ENCODE measurements at places on chromosomes 7 and 10. TPM values are rescaled to one million over a fixed set of nuclear protein-coding genes. Genes with fewer than 3 reads are reported as not detected.
A peak's percentile ranks its signal among the peaks of the same experiment; 100 is the strongest.

DNA sequence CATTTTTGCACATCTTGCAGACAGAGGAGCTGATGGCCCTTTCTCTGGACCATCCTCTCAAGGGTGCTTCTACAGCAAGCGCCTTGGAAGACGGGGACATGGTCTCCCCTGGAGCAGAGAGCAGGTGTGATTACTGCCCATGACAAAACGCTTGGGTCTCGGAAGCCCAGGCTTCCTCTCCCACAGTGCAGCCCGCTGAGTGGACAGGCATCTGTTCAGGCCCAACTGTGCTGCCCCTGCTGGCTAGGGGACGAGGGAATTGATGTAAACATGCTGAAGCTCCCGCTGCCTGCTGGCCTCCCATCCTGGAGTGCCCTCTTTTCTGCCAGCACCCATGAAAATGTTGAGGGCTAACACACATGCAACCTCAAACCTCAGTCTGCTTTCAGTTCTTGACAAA is 14.3 kb downstream of the IL15RA start:
- DNase-seq: no peak

GRCh38 chr7:150835702-150836280 is 16.5 kb upstream of the AOC1 start:
- no peak for DNase-seq

GRCh38 chr10:52409928-52410327 is 95.8 kb downstream of the DKK1 start:
- no peak for DNase-seq

GRCh38 chr7:123961771-123962170 is 36.7 kb downstream of the SPAM1 start:
- DNase-seq: no peak

- DNase-seq: no peak
These were observed 95.7 kb downstream of the WDFY4 start for GRCh38 chr10:48780341-48780740.

DNA sequence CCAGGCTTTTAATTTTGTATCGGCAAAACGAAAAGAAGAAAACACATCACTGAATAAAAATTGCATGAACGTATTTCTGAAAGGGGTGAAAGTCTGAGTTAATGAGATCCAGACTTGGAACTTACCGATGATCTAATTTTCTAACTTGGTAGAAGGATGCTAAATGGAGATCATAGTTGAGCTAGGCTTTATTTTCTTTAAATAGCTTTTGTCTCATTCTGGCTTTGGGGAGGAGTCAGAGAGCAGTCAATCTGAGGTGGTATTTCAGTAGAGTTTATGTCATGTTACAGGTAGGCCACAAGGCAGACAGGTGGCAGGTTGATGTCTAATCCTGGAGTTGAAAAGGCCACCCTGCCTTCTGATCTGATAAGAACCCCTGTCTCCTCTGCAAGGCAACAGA is 161.9 kb downstream of the KIAA1217 start:
- no peak for DNase-seq

Gene AS3MT
- 6.6 TPM for polyA plus RNA-seq

Gene C10orf62
- not detected for polyA plus RNA-seq

- DNase-seq: no peak
These were observed 9.1 kb upstream of the CSGALNACT2 start for GRCh38 chr10:43128958-43129706.

Gene RASSF4
- polyA plus RNA-seq: 70.7 TPM

DNA sequence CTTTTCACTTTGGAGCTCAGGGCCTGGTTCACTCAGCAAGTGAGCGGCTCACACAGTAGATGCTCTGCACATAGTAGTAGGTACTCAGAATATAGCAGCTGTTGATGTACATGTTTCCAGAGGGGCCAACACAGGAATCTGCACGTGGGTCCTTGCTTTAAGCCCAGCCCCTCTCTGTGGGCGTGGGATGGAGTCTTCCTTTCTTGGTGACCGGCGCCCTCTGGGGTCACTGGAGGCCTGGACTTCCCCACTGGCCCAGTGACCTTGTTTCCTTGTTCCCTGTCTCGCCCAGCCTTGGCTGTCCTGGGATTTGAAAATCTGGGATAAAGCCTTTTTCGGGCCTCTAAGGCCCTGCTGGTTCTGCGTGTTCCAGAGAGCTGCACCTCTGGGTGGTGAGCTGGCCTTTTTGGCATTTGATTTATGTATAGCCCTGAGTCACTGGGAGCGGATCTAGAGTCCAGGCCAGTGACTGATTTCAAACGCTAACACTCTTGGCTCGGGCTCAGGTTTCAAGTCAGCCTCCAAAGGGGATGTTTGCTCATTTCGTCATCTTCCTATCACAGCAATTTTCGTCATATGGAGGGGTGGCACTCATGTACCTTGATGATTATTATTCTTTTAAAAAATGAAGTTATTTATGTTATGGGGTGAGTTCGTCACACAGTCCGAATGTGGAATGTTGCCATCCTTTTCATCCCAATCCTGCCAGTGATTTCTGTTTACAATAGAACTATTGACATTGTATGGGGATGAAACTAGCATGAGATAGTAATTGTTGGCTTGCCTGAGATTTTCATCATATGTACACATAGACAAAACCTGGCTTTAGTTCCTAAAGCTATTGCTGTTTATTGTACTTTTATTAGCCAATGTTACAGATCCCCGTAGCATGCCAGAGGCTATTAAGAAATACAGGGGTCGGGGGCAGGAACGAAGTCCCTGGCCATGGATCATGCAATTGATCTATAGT is 65.5 kb downstream of the CUX1 start:
- peak; percentile 57 for DNase-seq

GRCh38 chr10:60208676-60209269 is 180.9 kb downstream of the ANK3 start:
- peak; percentile 54 for DNase-seq

Gene LLCFC1
- 0.47 TPM for polyA plus RNA-seq

- DNase-seq: no peak
These were observed 6.1 kb upstream of the VCL start for GRCh38 chr10:73991884-73992245.

Gene VSTM4
- 3.6 TPM for polyA plus RNA-seq

Measured in cardiac muscle cell (in vitro differentiated cells and primary cell).